ENCODE measurements at places on chromosomes 1 and 21.

- DNase-seq: no peak
Observed at GRCh38 chr1:1567152-1567875, 7.3 kb downstream of the SSU72 start.

DNA sequence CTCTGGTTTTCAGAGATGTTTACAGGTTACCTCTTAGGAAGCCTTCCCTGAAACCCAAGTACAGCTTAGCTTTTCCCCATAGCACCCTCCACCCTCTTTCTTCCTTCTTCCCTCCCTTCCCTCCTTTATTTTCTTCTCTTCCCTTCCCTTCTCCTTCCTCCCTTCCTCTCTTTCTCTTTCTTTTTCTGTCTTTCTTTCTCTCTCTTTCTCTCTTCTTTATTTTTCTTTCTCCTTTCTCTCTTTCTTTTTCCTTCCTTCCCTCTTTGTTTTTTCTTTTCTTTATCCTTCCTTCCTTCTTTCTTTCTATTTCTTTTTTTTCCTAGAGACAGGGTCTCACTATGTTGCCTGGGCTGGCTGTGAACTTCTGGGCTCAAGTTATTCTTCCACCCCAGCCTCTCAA lies 231.6 kb downstream of the SLC35F3 start:
- DNase-seq: no peak

DNA sequence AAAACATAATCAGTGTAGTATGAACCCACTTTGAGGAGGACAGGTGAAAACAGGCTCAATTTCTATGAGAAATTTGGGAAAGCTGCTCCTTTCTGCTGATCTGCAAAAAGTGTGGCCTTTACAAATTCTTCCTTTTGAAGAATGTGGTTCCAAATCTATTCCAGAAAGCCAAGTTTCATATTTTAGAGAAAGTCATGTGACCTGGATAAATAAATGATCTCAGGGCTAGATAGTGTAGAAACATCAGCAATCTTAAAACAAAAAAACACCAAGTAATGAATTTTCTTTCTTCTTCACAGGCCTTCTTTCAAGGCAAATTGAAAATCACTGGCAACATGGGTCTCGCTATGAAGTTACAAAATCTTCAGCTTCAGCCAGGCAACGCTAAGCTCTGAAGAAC lies 11.7 kb upstream of the PODN start:
- no peak for DNase-seq

DNA sequence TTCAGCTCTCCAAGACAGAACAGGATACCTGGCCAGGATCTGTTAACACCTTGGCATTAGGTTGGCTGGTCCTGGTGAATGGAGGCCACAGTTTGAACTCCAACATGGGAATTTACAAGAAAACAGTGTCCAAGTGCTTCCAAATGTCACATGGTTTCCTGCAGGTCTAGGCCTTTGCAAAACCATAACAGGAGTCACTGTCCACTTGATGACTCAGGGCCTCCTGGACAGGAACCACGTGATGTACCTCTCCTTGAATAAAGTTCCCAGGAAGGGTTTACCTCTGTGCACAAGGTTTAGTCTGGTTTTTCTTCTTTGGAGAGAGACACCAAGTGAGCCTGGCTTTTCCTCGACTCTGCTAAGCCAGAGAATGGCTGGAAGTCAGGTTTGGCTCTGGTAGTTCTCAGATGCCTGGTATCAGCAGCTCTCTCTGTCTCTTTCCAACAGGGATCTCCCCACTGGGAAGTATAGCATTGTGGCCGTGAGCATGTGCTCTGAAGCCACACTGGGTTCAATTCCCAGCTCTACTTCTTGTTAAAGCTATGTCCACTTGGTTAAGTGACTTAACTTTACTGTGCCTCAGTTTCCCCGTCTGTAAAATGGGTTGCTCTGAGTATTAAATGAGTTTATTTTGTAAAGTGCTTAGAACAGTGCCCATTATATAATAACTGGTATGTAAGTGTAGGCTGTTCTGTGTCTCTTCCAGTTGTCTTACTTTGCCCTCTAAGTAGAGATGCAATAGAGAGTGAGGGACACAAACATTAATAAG lies 27.3 kb upstream of the TMEM61 start:
- no peak for DNase-seq

- DNase-seq: no peak
Observed at GRCh38 chr1:6093071-6093470, 47.4 kb downstream of the KCNAB2 start.

DNA sequence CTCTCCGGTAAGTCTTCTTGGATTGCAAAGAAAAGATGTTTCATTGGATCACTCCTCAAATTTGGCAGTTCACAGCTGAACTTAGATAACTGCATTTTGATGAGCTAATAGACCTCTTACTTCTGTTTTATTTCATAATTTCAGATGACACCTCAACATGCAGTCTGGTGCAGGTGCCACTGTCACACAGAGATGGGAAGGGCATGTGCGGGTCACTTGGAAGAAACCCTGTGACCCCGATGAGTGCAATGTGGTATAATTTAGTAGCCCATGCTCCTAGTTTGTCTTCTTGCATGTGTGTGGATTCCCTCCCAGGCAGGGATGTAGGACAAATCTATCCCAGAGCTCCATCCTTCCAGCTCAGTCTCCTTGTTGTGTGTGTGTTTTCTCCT lies 481 bp upstream of the SLAMF1 start:
- no peak for DNase-seq

GRCh38 chr1:53249706-53250105 lies 11.4 kb upstream of the MAGOH start:
- no peak for DNase-seq

DNA sequence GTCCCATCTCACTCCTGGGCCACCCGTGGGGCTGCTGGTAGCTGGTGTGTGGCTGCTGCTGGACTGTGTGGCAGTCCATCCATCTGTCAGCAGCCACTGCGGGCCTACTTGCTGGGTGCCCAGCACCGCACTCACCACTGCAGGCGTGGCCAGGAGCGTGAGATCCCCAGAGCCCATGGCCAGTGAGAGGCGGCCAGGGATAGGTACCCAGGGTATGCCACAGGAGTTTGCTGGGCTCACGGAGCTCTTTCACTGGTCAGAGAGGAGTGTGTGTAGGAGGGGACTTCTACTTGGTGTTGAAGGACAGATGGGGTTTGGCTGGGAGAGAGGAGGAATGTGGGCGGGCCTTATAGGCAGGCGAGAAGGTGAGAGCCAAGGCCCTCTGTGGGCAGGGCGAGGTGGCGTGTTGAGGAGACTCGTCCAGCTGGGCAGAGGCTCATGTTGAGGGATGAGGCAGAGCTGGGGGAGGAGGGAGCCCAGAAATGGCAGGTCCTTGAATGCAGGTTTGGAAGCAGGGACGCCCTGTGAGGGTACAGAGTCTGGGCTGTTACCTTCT lies 15.0 kb downstream of the QSOX1 start:
- DNase-seq: no peak

DNA sequence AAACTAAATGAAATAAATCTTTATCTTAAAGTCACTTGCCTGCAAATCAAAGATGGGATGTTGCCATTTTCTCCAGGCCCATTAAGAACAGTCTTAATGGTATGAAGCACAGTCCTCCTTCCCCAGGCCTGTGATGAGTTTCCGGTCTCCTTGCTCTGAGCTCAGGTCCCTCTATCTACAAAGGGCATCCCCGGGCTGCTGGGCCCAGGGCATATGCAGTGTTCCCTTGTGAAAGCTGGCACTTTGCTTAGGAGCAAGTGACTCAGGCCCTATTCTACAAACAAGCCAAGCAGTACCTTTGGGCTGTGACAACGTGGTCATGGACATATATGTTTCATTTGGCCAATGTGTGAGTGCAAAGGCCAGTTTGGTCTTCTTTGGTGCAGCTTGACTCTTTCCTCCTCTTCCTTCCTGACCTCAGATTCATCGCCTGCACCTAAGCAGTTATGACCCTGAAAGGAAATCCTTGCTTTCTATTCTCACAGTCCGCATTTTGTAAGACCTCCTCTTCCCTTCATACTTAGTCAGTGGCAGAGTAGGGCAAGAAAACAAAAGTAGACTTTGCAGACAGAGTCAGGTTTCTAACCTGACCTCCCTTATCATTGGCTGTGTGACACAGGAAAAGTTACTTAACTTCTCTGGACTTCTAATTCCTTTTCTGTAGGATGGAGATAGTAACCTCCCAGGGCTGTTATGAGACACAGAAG lies 109.5 kb downstream of the ERG start:
- DNase-seq: no peak
